ENCODE measurements at places on chromosomes 2 and 18.

DNA sequence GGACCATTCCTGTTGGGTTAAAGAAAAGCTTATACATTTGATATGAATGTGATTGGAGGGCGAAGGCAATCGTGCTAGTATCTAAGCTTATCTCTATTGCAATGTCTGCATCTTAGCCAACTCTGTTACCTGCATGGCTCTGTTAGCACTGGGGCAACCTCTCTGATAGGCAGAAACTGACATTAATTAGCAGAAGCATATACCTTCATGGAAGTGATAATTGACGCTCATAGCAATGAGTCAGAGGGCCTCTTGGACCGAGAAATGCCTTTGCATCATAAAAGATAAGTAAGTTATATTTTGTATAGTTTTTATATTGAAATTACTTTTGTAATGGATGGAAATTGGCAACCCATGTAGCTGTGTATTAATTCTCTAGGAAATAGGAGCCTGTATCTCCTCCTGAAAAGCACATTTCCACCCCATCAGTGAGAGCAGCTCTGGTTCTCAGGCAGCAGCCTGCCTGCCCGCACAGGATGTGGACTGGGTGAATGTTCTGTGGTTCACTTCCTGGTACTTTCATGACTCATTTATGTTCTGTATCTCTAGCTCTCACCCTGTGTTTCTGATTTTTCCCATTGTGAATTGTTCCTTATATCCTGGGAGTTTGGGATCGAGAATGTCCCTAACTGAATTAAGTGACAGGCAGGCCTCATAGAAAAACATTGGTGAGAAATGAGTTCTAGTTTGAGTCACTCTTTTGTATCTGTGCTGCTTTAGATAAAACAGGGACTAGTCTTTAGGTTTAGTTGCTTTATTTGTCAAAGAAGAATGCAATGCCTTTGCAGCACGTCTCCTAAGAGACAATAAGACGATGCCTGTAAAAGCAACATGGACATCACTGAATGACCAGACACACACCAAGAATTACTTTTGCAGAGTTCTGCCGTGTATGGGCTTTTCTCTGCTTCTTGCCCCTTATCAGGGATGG is 344.9 kb downstream of the DCDC2C start:
- DNase-seq = no peak

DNA sequence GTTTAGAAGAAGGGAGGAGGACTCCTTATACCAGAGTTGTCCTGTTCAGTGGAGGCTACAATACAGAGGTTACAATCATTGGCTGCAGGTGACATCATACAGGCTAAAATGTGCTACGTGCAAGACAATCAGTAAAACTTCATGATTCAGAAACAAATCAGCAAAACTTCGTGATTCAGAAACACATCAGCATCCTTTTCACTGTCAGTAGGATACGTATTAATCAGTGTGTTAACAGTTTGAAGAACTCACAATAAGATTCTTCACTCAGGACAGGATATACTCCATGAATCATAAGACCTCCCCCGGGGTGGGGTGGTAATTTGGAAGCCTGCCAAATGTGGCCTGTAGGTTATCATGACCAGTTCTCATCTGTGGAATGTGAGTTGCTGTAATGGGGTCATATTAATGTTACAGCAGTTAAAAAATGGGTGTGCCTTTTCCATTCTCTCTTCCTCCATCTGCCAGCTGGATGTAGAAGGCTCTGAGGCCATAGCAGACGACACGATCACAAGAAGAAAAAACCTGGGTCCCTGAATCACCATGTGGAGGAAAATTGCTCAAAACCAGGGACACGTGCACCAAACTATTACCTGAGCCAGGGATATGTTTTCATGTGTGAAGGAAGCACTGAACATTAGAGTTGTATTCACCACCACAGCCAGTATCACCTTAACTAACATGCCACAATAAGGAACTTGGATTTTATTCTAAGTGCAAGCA is 134.8 kb upstream of the CREB1 start:
- DNase-seq = no peak

GRCh38 chr18:13544953-13545352 is 181.4 kb downstream of the FAM210A start:
- DNase-seq = no peak

GRCh38 chr2:139969323-139969722 is 1189.1 kb upstream of the NXPH2 start:
- peak; percentile 97 for DNase-seq

- DNase-seq = no peak
Measured at GRCh38 chr2:11683966-11684365, 14.0 kb upstream of the NTSR2 start.

DNA sequence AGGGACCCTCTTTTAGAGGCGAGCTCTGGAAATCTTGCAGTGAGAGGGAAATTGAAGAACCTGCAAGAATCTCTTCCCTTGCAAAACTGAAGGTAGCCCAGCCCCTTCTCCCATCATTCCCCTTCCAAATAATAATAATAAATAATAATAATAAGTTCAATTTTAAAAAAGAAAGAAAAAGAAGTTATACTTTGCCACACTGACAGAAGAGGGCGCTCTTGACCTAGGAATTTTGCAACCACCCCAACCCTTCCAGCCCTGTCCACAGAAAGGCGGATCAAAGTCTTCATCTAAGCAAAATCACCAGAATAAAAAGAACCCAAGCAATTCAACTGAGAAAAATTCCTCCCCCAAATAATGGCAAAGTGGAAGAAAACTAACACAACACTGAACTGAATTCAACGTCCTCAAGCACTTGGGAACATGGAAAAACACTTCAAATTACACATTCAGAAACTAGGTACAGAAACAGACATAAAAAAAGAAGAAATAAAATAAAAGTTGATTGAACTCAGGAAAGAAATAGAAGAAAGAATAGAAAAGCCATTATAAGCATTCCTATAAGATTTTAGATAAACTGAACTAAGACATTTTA is 98.9 kb upstream of the GLS start:
- peak; percentile 53 for DNase-seq

DNA sequence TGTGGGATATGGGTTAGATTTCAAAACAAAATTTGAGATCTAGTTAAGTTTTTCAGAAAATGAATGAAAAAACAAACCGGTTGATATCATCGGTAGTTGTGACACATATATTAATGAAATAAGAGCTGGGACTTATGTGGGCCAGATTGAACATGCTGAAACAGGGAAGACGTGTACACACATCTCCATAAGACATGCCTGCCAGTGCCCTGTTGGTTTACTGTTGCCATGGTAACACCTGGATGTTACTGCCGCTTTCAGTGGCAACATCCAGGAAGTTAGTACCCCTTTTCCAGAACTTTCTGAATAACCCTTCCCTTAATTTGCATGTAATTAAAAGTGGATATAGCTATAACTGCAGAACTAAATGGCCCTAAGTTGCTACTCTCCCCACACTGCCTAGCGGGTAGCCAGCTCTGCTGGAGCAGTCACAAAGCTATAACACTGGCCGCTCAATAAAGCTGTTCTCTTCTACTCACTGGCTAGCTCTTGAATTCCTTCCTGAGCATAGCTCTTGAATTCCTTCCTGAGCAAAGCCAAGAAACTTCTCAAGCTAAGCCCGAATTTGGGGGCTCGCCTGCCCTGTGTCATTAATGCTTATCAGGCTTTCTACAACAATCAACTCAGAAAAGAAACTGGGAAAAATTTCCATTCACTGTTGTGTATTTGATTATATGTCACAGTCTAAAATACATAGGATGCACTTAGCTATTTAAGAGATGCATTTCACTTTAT is 776.3 kb upstream of the CDH7 start:
- DNase-seq = no peak

- DNase-seq = peak; percentile 88
Measured at GRCh38 chr2:85096616-85097015, 36.6 kb upstream of the TCF7L1 start.
